ENCODE measurements at places on chromosomes 4 and X.

GRCh38 chrX:147522981-147523380 is 388.7 kb upstream of the FMR1 start:
- no peak for DNase-seq

GRCh38 chrX:119790977-119791436 is 423 bp downstream of the RPL39 start:
- DNase-seq = peak; percentile 58

DNA sequence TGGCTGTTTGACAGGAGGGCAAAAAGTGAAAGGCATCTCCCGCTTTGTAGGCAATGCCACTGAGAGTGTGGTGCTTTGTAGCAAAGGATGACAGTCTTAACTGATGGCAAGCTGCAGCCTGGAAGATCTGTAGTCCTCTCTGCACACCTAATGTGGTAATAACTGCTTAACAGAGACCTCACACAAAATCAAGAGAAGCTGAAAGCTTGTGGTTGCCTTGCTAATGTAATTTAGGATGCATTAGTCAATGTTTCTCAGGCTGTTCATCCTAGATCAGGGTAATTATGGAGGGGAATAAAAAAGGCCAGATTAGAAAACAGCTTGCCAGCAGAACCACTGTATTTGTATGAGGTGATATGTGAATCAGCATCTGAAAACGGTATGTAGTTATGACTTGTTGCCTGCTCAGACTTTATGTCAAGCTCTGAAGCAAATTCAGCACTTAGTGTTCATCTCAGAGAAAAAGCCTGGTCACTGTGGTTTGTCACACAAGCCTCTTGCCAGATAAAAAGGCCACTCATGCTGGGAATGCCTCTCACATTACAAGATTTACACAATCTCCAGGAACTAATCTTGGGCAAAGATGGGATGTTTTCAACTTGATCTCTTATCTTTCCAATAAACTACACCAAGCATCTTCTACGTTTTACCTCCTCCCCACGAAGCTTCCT is 130.8 kb downstream of the ENOX2 start:
- DNase-seq = no peak

DNA sequence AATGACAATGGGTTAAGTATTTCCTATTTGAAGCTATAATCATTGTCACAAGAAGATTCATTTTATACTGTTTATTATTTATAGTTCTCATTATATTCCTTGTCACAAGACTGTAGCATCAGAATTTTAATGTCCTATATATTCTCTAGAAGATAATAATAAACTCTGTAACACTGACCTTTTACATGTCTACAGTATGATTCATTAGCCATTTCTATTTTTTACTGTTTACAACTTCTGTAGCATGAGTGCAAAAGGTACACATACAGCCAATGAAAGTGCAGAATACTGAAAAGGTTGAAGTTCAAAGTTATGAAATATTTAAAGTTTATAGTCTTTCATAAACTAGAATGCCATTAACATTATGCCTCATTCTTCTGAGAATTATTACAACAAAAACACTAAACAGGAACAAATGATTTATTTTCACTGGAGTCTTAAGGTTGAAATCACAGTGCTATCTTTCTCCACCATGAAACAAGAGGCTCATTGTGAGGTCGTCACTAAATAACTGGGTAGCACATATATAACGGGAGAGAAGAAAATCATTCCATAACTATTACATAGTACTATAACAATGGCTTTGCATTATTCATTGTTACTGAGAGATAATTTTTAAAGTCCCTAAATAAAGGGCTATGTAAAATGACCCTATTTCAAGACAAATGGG is 4.9 kb downstream of the PRR32 start:
- DNase-seq = no peak

DNA sequence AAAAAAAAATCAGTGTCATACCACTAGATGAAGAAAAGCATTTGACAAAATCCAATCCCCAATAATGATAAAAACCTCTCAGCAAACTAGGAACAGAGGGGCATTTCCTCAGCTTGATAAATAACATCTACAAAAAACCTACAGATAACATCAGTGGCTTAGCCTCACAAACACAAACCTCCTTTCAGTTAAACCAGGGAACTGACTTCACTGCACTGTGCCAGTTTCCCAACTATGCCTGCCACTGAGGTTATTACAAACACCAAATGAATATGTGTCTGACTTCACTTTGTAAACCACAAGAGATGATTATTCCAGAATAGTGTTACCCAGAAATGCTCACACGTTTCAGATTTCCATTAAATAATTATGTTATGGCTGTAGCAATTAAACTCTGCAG is 15.3 kb downstream of the MTMR8 start:
- DNase-seq = no peak

DNA sequence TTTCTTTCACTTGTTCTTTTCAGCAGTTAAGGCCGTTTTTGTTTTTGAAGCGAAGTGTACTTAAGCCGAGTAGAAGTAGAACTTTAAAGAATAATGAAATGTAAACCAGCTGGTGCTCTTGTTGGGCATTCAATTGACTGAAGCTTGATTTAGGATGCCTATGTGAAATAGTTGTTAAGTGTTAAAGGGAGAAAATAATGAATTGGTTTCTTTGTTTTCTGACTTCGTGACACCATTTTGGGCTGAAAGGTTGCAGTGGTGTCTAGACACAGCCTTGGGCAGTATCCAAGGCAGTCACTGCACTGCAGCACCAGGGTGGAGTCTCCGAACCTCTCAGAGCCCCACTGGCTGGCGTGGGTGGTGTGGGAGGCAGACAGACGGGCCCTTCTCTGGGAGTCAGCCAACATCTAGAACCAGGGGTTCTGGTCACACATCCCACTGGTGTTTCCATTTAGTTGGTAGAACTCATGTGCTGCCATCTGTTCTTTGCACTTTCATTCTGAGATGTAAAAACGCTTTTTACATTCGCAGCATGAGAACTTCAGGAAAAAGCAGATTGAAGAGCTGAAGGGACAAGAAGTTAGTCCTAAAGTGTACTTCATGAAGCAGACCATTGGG is 3.5 kb downstream of the UCHL1 start:
- no peak for DNase-seq

GRCh38 chr4:180152831-180153230 is 2090.4 kb upstream of the TENM3 start:
- no peak for DNase-seq

- peak; percentile 89 for DNase-seq
Measured at GRCh38 chr4:186724058-186724863, 605 bp upstream of the FAT1 start.

DNA sequence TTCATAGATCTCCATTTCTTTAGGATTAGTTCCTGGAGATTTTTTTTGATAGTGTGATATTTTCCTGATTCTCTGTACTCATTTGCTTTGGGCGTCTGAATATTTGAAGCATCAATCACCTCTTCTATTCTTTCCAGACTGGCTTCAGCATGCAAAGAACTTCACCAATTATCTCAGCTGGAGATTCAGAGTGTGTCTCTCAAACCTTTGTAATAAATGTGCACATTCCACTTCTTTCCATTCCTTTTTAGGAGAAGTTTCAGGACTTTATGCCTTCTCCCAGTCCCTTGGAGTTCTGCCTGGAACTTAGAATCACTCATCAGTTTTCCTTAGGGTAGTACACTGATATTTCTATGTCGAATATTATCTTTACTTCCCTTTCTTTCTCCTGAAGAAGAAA is 334.8 kb downstream of the TEX13C start:
- DNase-seq = no peak

DNA sequence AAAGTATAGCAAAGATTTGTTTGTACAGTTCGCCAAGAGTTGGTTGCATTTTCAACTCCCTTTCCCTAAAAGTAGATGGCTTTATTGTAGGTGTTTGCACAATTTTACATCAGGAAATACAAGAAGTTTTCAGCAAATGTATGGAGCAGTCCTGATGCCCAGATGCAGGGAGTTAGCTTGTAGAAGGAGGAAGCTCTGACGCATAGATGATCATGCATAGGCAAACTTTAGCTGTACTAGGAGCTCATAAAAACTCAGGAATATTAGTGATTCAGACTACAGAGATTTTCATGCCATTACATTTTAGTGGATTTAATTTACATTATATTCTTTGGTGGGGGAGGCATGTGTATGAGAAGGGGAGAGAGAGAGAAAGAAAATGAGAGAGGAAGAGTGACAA is 62.9 kb downstream of the TMPRSS11D start:
- no peak for DNase-seq

GRCh38 chr4:145217349-145217748 is 37.0 kb upstream of the OTUD4 start:
- DNase-seq = peak; percentile 35

- DNase-seq = no peak
Measured at GRCh38 chrX:7389576-7389975, 241.6 kb upstream of the PUDP start.

- DNase-seq = no peak
Measured at GRCh38 chr4:125062115-125063050, 252.4 kb upstream of the FAT4 start.

DNA sequence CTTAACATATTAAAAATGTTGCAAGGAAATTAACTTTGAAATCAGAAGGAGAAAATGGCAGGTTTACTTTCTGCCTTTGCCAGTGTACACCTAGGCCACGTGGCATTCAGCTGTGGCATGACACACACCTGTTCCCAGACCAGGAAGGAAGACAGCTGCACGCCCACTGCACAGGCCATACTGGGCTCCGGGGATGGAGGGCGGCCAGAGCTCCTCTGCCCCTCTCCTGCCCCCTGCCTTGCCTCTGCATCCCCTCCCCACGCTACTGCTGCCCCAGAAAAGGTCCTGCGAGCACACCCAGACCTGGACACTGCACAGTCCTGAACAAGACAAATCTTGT is 68.4 kb downstream of the GATB start:
- no peak for DNase-seq

- DNase-seq = no peak
Measured at GRCh38 chrX:56783996-56784620, 55.1 kb downstream of the NBDY start.

DNA sequence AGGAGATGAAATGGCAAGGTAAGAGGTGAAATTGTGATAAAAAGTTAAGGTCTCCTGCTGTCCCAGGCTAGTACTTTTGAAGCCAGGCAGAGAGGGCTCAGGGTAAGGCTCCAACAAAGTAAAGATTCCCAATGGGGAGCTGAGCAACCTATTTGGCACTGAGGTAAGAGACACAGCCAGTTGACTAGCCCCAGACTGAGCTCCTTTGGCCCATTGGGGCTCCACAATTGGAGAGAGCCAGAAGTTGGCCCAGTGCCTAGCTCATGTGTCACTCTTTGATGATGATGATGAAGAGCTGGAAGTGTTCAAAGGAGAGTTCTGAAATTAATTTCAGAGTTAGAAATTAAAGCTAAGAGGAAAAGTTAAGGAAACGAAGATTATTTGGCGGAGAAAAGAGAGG is 94.6 kb downstream of the RLIM start:
- no peak for DNase-seq

GRCh38 chr4:48649505-48649904 is 130.6 kb downstream of the FRYL start:
- DNase-seq = no peak
